ENCODE measurements at places on chromosomes 4 and X.

DNA sequence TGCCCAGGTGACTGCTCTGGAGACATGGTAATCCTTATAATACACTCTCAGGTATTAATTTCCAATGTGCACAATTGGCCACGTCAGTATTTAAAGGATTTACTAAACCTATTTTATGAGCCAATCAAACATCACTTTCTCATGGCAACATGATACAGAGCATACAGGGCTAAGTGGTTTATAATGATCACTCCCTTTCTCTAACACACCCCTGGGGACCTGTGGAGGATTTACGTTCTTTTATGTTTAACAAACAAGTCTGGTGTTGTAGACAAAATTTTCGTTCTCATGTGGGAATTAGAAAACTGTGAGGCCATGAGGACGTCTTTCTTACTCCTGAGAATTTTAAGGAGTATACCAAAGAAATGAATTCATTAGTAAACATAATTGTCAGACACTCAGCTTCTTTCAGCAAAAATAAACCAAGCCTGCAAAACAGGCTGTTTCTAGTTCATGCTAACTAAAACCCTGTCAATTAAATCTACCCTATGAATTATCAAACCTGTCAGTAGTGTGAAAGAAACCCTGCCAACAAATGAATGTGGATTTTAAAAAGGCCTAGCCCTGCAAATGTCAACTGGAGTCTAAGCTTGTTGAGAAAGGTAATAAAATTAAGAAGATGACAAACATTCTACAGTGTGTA, 155.8 kb downstream of the PDGFC start:
- DNase-seq = no peak

DNA sequence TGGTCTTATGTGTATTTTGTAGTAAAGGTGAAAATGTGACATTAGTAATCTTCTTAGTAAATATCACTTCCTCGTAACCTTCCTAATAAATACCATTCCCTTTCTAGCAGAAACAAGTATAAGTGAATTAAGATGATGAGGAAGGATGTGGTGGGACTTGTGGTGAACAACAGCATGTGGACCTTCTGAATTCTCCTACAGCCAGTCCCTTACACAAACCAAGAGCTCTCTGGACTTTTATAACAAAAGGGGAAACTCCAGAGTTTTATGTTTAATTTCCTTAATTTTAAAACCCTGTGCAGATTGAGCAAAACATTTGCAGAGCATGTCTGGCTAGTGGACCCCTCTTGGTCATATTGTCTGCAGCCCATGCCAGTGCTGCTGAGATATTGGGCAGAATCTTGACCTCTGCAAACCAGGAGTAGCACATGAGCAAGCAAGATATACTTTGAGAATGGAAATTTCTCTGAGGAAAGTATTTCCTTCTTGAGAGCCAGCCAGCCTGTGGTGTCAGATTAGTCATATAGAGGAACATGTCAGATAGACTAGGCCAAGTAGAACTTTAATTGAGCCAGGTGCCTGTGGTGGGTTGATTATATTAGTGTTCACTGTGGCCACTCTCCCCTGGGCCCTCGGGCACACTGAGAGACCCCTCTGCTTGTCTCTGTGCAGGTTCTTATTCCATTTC, 328.2 kb downstream of the DKK2 start:
- no peak for DNase-seq

- no peak for DNase-seq
Observed at GRCh38 chrX:140580478-140580877, 75.6 kb upstream of the SOX3 start.

GRCh38 chr4:40601641-40602040, 28.0 kb downstream of the RBM47 start:
- DNase-seq = no peak

DNA sequence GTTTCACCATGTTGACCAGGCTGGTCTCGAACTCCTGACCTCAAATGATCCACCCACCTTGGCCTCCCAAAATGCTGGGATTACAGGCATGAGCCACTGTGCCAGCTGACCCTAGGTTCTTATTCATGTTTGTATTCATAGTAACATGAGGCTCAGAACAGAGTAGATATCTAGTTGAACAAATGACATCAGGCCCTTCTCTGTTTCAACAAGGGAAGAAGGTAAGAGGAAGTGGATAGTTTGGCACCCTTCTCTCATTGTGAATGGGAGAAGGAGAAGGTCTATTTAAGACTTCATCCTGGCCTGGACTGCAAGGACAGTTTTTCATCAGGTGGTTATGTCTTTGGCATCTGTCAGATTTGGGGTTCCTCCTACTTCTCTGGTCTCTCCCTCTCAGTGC, 13.8 kb downstream of the GJB1 start:
- DNase-seq = no peak

DNA sequence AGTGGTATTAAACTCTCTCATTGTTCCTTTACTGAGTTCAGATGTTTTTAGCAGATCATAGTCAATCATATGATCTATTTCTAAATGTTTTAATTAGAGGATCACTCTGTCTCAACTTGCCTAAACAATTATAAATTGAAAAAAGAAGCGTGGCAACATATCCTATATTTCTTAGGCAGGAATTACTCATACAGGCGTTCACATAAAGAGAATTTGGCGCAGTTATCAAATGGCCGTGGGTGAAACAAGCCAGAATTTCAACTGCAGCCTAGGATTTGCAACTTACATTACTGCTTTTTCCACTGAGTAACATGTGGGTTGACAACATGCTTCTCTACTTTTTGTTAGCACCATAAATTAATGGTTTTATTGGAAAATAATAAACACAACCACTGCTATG, 141.3 kb downstream of the CPE start:
- no peak for DNase-seq

DNA sequence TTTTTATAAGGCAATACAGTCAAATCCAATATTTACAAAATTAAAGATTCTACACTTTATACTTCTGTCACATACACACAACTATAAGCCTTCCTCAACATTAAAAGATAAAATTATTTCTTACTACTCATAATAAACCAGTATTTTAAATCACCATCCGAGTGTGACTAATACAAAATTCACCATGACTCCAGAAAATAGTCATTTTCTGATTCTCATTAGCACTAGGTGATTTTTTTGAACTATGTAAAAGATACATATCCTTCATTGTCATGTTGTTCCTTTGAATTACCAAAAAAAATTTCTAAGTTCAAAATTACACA, 646 bp upstream of the SLC7A11 start:
- DNase-seq = no peak

GRCh38 chrX:76802708-76803107, 375.2 kb downstream of the MAGEE1 start:
- peak; percentile 9 for DNase-seq

DNA sequence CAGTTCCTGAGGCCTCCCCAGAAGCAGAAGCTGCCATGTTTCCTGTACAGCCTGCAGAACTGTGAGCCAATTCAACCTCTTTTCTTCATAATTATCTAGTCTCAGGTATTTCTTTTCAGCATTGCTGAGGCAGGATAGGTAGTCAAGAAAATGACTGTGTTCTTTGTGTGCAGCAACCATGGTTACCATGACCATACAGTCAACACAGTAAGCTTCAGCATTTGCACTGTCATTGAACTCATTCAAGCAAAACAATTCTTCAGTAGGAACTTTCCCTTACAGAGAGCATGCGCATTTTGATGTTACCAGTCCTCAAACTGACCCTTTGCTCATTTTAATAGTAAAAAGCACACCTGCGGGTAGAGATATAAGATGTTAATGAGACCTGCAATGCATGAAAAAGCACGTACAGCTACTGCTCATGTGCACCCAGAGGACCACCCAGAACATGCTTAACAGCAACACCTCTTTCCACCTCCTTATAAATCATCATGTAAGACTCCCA, 180.8 kb downstream of the PRKX start:
- DNase-seq = no peak

DNA sequence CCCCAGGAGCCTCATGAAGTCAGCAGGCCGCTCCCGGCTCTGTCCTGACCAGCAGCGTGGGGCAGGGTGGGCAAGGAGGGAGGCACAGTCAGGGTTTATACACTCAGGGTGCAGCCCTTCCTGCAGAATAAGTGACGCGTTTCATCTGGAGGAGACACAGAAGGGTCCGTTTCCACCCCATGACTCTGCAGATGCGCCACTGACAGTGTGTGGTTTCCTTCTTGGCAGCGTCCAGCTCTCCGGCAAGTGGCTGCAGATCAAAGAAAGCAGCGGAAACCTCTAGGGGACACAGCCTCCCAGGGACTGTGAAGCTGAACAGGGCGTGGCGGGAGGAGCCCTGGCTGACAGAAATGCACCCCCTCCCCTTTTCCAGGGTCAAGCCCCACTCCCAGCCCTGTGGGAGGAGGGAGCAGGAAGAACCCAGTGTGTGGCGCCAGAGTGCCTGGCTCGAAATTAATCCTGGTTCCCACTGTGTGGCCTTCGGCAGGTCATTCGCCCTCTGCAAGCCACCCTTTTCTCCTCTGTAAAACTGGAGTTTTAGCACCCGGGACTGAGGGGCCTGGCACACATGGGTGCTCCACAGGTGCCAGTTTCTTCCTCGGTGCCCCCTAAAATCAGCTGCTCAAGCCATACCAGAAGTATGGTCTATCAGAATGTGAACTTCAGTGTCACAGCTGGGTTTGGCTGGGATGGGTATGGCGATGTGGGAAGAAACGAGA, 17.3 kb upstream of the TBC1D14 start:
- DNase-seq = no peak

DNA sequence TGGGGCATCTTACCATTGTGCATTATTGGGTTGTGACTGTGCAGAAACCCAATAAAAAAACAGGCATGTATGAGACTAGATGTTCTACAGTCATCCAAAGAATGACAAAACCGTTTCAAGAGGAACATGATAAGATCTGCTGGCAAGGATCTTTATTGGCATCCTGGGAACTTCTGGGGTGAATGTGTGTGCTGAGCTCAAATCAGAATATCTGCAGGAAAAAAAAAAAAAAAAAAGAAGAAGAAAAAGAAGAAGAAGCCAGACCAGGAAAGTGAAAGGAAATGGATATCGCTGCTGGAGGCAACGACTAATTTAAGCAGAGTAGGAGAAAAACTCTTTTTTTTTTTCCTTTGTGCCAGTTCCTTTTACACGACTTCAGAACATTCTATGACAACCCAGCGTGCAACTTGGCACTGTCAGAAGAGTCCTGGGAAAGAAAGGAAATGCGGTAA, 484.2 kb upstream of the BOD1L1 start:
- peak; percentile 22 for DNase-seq

DNA sequence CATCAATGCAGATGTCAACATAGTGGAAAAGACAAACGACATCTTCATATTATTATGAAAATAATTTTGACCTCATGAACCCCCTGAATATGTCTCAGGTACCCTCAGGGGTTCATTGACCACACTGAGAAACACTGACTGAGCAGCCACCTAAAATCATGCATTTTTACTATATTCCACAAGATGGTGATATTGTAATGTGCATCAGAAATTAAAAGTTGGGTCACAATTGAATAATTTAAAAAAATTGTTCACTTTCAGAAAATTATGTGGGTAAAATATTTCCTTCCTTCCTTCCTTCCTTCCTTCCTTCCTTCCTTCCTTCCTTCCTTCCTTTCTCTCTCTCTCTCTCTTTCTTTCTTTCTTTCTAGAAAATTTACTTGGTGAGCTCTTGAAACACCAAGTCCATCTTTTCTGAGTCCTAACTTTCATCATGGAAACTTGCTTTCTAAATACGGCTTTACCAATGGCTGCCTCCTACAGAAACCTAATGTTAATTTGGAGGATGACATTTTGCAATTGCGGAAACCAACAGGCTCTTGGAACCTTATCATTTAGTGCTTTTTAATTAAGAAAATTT, 103.6 kb downstream of the RTL3 start:
- no peak for DNase-seq

DNA sequence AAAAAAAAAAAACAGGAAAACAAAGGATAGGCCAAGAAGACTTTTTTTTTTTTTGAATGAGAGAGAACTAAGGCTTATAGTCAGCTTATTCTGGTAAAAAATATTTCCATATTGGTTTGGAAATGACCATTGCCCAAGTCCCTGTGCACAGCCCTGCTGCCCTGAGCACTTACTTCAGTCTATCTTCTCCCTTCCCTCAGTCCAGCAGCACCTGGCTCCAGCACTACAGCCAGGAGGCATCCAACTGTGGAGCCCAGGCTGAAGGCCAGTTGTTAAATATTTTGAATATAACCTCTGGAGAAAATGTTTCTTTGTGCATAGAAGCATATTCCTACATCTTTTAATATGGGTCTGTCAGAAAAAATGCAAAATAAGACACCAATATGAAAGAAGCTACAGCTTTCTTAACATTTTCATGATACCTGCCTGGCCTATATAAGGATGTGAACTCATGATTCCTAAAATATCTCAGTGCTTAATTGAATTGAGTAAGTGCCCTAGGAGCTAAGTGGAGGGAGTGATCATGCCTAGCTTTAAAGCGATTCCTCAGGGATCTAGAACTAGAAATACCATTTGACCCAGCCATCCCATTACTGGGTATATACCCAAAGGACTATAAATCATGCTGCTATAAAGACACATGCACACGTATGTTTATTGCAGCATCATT, 14.4 kb downstream of the LRRC66 start:
- DNase-seq = no peak

- DNase-seq = peak; percentile 44
Observed at GRCh38 chr4:143358923-143359643, 22.4 kb downstream of the GAB1 start.
